Stimulated activated CD8-positive, alpha-beta memory T cell treated with anti-CD3 and anti-CD28 coated beads, Interleukin-15, amount 100 ng/mL, for 4 hours (primary cell): ENCODE measurements at places on chromosomes 2 and 18.

DNA sequence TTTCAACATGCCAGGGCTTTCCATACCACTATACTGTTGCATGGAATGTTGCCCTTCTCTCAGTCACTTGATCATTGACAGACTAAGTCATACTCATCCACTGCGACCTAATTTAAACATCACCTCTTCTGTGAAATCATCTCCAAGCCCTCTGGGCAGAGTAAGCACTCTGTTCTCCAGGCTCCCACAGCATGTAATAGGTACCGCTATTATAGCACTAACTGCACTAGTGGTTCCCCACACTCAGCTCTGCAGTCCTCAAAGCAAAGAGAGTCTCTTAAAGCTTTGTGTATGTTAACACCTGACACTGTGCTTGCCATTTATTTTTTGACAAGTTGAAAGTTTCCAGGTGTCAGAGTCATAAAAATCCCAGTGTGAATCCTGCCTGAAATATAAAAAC lies 947.2 kb downstream of the ERBB4 start:
- DNase-seq: no peak

- DNase-seq: no peak
Measured at GRCh38 chr2:195406886-195407603, 250.0 kb upstream of the SLC39A10 start.

- DNase-seq: no peak
Measured at GRCh38 chr18:13136056-13136903, 82.3 kb upstream of the LDLRAD4 start.

DNA sequence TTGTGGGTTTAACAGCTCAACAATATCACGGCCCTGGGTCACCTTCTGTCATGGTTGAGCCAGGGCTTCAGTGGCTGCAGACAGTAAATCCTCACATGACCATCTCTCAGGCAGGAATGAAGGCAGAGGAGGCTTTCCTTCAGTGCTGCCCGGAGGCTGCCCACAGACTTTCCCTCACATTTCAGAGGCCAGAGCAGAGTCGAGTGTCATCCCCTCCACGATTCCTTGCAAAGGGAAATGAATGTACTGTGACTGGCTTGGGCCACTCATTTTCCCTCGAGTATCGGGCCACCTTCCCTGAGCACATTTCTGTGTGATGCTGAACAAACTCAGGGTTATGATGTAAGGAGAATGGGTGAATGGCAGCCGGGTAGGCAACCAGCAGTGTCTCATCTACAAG lies 10.0 kb upstream of the REEP1 start:
- DNase-seq: no peak

- no peak for DNase-seq
Measured at GRCh38 chr2:119739580-119740255, 20.0 kb upstream of the PTPN4 start.

DNA sequence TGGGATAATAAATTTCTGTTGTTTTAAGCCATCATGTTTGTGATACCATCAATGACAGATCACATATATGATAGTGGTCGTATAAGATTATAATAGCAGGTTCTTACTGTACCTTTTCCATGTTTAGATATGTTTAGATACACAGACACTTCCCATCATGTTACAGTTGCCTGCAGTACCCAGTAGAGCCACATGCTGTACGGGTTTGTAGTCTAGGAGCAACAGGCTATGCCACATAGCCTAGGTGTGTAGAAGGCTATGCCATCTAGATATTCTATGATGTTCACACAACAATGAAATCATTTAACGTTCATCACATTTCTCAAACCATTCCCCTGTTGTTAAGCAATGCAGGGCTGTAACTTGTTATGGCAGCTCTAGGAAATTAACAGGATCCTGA lies 132.9 kb upstream of the SH3BP4 start:
- no peak for DNase-seq

DNA sequence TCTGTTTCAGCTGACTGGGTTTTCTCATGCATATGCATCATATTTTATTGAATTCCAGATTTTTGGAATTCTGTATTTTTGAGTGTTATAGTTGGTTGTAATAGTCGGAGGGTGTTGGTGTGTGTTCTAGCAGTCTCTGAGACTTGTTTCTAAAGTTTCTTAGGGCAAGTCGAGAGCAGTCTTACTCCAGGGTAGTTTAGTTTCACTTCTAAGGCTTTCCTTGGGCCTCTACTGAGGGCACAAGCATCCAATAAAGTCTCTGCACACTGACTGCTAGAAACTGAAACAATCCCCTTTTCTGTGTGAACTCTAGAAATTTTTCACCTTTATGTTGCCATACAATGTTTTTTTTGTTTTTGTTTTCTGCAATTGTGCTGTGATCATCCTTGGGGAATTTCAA lies 663.7 kb upstream of the LRATD1 start:
- DNase-seq: no peak
